ENCODE measurements at places on chromosomes 5 and 9.

DNA sequence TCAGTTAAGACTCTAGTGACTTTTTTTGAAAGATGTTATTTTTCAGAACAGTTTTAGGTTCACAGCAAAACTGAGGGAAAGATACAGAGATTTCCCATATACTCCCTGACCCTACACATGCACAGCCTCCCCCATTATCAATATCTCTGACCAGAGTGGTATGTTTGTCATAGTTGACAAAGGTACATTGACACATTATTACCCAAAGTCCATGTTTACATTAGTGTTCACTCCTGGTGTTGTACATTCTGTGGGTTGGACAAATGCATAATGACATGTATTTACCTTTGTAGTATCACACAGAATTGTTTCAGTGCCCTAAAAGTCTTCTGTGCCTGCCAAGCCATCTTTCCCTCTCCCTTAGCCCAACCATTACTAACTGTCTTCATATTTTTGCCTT is 470.7 kb upstream of the DMAC1 start:
- DNase-seq, result no peak

DNA sequence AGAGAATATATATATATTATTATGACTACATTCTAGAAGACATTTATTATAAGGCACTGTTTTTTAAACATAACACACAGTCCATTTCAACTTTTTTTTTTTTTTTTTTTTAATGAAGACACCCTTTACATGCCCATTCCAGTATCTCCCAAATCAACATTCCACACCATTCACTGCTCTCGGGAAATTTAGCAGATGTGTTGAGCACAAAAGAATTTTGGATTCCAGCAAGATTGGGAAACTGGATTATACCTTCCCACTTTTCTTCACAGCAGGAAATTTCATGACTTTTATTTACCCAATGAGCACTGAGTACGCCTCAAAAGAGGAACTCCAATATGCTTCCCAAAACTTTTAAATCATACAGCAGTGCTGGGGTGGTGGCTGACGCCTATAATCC is 333.6 kb upstream of the DAB2 start:
- no peak for DNase-seq

DNA sequence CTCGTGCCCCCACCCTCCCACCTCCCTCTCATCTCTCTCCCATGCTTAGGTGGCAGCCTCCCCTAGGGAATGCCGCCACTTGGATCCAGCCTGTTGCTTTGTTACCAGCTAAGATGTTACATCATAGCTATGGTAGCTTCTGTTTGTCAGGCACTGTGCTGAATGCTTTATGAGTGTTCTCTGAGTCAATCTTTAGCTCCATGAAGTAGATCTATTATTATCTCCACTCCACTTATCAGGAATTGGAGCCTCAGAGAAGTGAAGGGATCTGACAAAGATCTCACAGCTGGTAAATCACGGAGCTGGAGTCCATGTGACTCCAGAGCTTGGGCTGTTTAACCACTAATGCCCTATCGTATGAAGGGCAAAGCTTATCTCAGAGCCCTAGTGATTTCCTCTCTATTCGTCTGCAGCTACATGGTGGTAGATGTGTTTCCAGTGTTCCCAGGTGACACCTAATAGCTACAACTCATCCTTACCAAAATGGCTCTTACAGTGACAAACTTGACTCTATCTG is 54.1 kb downstream of the GARNL3 start:
- DNase-seq, result no peak

GRCh38 chr5:121350181-121350930 is 501.3 kb upstream of the FTMT start:
- DNase-seq, result no peak

GRCh38 chr5:157582731-157583620 is 7.4 kb upstream of the ADAM19 start:
- DNase-seq, result no peak

DNA sequence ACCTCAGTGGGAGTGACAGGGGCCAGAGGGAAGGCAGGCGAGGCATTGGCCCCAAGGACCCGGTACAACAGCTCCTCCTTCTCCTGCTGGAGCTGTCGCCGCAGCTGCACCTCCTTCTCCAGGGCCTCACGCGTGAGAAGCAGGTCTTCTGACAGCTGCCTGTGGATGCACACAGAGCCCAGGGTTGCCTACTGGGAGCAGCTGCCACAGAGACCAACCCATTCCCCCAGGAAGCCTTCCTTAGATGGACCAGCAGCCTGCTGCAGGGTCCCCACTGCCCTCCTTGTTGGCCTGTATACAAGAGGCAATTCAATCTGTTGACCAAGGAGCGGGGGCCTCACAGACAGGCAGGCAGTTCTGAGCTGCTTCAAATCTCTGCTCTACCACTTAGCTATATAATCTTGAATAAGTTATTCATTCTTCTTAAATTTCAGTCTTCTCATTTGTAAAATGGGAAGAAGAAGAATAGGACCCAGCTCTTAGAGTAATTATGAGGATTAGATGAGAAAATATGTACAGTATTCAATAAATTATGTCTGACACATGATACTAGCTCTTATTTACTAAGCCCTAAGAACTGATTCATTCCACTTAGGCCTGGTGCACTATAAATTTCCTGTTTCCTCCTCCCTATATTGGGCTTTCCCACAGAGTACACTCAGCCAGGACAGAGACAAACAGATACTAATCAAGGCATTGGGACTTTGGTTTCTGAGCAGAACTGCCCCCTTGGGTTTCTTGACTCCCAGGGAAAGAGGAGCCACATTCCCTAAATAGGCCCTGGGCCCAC is 26.1 kb upstream of the ANXA6 start:
- DNase-seq, result no peak

All from stimulated activated CD8-positive, alpha-beta memory T cell treated with anti-CD3 and anti-CD28 coated beads, Interleukin-15, amount 100 ng/mL, for 24 hours (primary cell).